ENCODE measurements at places on chromosomes 16 and 17.

GRCh38 chr17:42122371-42123303 is at the start of gene HSPB9:
HSPB9 (plus strand) TSS chr17:42122804; CDS start chr17:42122851, 47 bp downstream.
- DNase-seq = no peak

- DNase-seq = no peak
Observed at GRCh38 chr17:43175213-43176118, 4.5 kb downstream of the NBR1 start.

DNA sequence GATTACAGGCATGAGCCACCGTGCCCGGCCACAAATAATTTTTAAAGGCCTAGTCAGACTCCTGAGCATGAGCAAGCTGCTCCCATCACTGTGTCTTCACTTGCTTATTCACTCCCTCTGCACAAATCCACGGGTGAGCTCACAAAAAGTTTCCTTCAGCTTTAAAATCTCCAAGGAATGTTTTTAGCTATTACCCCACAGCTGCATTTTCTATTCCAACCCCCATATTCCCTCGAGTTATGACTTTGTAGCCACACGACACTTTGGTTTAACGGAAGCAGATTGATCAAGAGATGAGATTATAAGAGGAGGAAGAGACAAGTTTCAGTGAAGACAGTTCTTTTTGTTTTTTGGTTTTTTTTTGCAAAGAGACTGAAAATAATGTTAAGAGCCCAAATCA is 49.1 kb upstream of the SLC25A19 start:
- no peak for DNase-seq

- DNase-seq = no peak
Observed at GRCh38 chr16:68713361-68713760, 23.7 kb upstream of the CDH1 start.

DNA sequence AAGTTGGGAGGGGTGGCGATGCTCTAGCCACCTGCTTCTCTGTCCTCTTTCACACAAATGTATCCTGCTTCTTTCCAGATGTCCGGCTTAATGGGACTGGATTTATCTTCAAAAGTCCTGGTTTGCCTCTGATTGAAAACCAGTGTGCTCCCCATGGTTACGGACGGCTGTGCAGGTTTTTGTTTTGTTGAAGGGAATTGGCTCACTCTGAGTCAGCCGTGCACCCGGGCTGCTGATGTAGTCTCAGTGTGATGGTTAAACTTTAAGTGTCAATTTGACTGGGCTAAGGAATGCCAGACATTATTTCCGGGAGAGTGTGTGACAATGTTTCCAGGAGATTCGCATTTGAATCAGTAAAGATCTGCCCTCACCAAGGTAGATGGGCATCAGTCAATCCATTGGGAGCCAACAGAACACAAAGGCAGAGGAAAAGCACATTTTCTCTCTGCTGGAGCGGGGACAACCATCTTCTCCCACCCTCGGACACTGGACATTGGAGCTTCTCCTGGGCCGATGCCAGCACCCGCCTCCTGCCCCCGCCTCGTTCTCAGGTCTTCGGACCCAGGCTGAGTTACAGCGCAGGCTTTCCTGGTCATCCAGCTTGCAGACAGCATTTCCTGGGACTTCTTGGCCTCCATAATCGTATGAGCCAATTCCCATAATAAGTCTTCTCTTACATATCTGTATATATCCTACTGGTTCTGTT is 126.9 kb upstream of the TNRC6C start:
- DNase-seq = no peak

DNA sequence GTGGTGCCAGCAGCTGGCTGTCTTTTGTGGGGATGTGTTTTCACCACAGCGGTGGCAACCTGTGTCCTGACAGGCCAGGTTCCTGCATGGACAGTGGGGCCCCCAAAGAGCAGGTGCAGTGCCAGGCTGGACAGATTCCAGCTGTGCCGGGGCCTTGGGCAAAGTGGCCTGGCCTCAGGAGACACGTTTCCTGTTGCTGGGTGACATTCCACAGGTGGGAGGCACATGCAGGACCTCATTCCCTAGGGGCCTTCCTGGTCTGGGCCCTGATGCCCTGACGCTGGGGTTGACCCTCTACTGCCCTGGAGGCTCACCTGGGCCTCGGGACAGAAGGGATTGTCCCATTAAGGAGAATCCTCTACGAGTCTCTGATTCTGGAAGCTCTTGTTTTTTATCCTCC is 182.4 kb downstream of the RAB11FIP4 start:
- no peak for DNase-seq

DNA sequence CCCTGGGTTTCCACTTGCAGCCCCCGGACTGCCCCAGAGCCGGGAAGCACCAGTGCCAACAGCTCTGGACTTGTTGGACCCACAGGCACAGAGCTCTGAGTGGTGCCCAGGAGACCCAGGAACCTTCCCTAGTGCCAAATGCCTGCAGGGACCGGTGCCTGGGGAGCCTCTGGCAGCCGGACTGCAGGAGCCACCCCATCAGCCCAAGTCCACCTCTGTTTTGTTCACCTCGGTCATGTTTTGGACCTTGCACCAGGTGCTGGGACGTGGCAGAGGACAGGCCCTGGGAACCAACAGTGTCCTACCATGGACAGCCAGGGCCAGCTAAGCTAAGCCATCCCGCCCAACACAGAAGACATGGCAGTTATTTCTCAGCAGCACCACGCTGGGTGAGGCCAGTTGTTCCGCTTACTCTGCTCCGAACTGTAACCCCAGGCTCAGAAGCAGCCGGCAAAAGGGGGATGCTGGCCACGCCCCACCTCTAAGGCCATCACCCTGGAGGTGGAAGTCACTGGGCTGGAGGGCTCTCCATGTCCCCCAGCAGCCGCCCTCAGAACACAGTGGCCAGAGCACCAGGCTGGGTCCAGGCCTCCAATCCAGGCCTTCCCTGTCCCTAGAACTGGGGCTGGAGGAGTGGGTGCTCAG is 79.8 kb downstream of the AMFR start:
- DNase-seq = no peak

- no peak for DNase-seq
Observed at GRCh38 chr16:73219176-73219575, 171.2 kb upstream of the ZFHX3 start.

- DNase-seq = no peak
Observed at GRCh38 chr17:59349178-59349577, 17.7 kb downstream of the YPEL2 start.

GRCh38 chr16:84347161-84347560 is 21.2 kb upstream of the ATP2C2 start:
- DNase-seq = no peak

- no peak for DNase-seq
Observed at GRCh38 chr16:67779256-67780014, 26.9 kb downstream of the RANBP10 start.

- DNase-seq = no peak
Observed at GRCh38 chr17:29596811-29597210, 3.9 kb downstream of the ANKRD13B start.

DNA sequence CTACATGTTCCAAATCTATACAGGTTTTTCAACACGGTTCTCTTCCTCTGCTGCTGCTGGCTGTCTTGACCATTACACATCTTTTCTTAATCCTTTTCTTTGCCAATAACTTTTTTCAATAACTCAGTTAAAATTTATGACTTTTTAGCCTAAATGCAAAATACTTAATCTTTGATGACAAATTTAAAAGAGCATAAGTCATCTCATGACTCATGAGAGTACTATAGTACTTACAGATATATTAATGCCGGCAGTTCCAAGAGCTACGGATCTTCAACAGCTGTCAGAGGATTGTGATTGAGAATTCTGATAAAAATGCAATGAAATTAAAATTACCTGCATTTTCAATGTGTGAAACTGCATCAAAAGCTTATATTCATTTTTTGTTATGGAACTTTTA is 105.5 kb downstream of the KPNA2 start:
- DNase-seq = no peak

DNA sequence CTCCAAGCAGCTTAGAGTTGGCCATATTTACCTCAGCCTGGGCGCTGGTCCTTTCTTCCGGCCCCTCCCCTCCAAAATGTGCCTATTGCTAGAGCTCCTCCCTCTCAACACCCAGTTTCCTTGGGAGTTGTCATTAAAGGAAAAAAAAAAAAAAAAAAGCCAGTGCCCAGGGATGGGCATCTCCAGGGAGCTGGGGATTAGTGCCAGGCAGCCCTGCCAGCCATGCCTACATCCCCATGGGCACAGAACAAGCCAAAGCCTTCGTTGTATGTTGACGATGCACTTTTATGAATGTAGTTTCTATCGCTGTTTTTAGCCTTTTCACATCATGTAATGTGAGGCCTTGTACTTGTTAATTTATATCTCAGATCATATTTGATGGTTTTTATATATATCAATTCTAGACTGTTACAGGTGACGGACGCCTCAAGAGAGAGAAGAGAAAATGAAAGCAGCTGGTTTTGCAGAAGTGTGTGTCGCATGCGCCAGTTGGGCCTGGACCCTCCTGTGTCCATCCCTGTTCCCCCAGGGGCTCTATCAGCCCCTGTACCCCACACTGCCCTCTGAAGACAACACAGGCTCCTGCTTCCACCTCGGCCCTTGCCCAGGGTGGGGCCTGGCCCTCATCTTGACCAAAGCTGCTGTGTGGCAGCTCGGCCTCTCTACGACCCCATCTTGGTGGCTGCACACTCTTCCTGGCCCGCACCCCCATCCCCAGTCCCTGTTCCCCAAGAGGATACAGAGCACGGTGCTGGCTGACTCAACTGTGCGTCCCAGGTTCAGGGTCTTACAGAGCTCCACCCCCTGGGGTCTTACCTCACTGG is 4.8 kb downstream of the LIMD2 start:
- no peak for DNase-seq

DNA sequence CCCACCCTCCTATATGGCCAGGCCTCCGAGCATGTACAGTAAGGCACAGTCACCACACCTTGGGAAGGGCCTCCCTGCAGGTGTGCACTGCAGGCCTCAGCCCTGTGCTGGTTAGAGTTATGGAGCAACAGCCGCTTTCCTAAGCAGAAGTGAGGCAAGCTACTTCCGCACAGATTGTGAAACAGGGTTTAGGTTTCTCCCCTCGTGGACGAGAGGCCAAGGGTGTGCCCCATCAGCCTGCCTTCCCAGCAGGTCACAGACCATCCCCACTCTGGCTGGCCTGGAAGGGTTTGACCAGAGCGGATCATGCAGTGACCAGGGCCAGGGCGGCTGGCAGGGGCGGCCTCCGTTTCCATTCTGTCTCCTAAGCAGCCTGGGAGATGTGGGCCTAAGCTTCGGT is 4.7 kb downstream of the MSRB1 start:
- no peak for DNase-seq

GRCh38 chr17:8155231-8155995 is 3.2 kb upstream of the PER1 start:
- no peak for DNase-seq

- DNase-seq = no peak
Observed at GRCh38 chr17:9140550-9141424, 119.5 kb downstream of the NTN1 start.
